ENCODE measurements at places on chromosomes 1 and 21. TPM values are rescaled to one million over a fixed set of nuclear protein-coding genes. Genes with fewer than 3 reads are reported as not detected.

DNA sequence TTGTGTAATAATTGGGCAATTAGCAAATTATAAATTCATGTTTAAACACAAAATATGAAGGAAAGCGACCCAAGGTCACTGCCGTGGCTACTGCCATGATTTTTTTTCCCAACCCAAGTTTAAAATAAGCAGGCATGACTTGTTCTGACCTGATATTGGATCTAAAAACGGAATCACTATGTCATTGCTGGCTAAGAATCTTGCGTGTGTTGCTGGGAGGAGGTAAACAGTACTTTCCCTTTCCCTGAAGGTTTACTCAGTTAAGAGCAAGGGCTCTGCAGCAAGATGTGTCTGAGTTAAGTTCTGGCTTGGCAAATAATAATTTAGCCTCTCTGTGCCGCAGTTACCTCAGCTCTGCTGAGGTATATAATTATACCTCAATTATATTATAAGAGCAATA lies 125.7 kb upstream of the L1TD1 start:
- DNase-seq: no peak

DNA sequence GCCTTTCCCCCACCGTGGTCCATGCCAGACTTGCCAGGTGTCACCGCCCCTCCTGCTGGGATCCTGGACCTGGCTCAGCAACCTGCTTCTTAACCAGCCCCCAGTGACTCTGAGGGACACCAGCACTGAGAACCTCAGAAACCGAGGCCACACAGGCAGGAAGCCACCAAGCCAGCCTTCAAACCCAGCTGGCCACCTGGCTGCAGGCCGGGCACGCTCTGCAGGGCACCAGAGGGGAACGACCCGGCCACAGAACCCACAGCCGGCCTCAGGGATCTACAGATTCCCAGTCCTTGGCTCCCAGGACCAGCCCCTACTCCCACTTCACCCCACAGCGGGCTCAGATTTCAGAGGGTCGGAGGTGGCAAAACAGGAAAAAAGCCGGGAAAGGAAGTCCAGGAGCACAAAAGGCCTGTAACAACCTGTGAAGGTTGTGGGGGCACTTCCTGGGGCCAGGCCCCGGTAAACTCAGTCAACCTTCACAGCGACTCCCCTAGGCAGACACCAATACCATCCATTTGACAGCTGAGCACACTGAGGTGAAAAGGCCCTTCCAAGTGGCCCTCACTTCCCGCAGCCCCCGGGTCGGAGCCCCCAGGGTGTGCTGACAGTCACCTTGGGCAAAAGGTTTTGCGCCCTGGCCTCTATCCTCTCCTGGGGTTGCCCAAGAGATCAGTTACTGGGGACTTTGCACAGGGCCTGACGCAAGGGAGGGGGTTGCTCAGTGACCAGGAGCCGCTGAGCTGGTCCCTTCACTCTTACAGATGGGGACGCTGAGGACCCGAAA lies 14.1 kb downstream of the RUNX3 start:
- no peak for DNase-seq

GRCh38 chr1:155537193-155537592 lies 25.4 kb downstream of the ASH1L start:
- no peak for DNase-seq

- no peak for DNase-seq
Measured at GRCh38 chr1:24411963-24412362, 1.6 kb downstream of the STPG1 start.

DNA sequence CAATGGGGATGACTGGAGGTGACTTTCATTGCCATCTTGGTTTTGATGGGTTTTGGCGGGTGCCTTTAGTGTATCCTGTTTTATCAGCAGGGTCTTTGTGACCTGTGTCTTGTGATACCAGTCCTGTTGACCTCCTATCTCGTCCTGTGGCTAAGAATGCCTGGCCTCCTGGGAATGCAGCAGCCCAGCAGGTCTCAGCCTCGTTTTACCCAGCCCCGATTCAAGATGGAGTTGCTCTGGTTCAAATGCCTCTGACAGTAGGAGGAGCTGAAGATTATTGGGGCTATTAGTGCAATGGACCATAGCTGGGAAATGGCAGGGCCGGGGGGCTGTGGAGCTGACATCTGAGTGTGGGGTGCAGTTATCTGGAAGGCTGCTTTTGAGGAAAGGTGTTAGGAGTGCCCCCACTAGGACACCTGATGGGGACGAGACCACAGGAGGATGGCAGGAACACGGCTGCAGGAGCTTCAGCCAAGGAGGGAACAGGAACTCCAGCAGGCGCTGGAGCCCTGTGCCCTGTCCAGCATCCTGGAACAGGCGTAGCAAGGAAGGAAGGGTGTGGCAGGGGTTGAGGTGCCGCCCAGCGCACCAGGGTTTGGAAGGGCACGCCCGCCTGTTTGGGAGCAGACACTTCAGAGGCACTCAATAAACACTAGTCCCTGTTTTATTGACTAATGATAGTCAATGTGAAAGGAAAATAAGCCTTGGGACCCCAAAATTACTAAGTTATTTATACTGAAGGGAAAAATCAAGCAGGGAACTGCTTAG lies 15.3 kb upstream of the AGPAT3 start:
- DNase-seq: no peak

DNA sequence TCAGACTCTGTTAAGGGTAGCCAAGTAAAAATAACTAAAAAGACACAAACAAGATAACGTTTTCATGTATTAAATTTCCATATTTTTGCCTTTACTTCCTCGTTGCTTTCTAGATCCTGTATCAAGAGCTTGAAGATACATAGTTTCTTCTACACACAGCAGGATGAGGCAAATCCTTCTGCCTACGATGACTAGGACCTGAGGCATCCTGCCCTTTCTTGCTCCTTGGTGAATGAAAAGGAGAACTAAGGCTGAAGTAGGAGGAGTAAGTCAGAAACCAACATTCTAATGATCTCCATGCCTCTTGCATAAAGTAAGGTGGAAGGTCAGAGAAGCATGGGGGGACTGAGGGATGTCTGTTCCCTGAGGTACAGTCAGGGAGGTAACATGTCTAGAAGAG lies 102.6 kb downstream of the GPATCH2 start:
- no peak for DNase-seq

The NBPF12 gene
- polyA plus RNA-seq: 5.2 TPM

The POMGNT1 gene
- 34.2 TPM for polyA plus RNA-seq

Measured in CD8-positive, alpha-beta memory T cell (primary cell).